ENCODE measurements at places on chromosomes 13 and 19.
A peak's percentile ranks its signal among the peaks of the same experiment; 100 is the strongest.

DNA sequence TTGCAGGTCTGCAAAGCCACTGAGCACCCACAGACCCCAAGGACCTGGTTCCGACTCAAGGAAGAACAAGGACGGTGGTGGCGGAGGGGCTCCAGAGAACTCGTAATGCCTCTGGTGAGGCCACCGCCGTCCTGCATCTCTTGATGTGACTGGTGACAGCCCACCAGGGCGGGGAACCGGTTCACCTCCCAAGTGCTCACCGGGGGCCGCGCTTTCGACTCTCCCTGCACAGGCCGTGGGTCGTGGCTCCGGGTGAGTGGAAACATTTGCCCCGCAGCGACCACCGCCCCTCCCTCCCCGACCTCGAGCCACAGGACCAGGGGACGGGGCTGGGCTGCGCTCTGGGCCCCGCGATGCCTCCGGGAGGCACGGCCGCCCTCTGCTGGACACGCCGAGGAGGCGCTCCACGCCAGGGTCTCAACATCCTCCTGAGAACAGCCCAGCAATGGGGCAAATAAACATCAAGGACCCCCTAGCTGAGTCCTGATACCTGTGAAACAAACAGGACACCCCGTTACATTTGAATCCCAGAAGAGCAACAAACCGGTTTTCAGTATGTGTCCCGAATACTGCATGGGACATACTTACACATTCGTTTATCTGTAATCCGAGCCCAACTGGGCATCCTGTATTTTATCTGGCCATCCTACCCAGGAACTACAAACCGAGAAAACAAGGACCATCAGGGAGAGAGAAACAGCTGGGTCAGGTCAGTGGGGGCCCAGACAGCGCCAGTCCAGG lies 3.9 kb upstream of the PLPP2 start:
- DNase-seq = no peak

DNA sequence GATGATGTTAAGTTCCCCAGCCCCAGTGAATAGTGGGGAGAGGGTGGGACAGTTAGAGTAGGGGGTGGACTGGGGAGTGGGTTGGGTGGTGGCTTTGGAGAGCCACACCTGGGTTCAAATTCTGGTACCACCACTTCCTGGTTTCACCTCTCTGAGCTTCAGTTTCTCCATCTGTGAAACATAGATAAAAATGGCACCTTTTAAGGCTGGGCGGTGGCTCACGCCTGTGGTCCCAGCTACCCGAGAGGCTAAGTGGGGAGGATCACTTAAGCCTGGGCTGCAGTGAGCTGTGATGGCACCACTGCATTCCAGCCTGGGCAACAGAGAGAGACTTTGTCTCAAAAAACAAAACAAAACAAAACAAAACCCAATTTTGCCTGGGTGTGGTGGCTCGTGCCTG lies 5.9 kb downstream of the VAV1 start:
- DNase-seq = no peak

GRCh38 chr13:105920370-105920769 lies 615.1 kb downstream of the EFNB2 start:
- no peak for DNase-seq

DNA sequence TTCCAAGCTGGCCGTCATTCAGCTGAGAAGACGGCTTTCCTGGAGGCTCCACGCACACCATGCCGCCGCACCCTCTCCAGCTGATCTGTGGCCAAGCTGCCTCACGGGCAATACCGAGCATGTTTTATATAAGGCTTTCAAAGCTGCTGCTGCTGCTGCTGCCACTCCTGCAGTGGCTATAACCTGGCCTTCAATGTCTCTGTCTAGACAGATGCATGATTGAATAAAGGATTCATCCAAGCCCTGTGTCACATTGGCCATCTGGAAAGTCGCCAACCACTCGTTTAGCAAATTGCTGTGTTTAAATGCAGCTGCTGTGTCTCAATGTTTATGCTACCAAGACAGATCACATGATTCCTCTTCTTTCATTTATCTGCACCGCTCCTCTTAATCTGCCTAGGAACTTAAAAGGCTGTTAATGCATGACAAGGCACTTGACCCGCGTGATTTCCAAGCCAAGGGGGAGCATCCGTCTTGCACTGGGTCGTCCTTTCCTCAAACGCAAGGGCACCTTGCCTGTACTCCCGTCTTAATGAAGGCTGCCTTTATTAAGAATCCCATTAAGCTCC lies 114.3 kb downstream of the TEX26 start:
- DNase-seq = peak; percentile 82

DNA sequence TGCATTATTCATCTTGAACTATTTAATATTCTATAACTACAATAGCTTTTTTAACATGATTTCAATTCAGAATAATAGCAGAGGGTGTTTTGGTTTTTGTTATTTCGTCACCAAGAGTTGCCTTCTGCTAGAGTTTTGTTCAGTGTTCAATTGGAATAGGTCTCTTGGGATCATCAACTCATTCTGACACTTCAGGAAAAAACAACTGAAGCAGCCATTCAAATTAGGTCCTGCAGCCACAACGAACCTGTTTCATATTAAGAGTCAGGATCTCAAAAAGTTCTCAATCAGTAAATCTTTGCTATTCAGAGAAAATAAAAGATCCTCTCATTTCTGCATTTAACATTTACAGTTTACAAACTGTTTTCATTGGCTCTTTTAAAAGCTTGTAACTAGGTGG lies 2.4 kb upstream of the CHAMP1 start:
- DNase-seq = no peak

DNA sequence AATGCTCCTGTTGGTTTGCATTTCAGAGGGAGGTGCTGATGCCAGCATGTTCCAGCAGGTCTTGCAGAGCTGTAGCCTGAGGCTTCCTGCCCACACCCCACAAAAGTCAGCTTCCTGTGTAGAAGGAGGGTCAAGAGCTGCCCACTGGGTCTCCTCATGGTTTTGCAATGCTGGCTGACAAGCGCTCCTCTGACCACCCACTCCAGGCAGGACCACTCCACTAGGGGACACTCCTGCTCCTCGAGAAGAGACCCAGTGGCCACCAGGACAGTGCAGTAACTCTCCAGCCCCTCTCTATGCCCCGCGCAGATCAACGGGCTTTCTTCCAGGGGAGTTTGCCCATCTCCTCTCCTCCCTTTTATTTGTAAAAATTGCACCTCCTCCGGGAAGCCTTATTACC lies 72.9 kb upstream of the UQCRFS1 start:
- DNase-seq = peak; percentile 58

DNA sequence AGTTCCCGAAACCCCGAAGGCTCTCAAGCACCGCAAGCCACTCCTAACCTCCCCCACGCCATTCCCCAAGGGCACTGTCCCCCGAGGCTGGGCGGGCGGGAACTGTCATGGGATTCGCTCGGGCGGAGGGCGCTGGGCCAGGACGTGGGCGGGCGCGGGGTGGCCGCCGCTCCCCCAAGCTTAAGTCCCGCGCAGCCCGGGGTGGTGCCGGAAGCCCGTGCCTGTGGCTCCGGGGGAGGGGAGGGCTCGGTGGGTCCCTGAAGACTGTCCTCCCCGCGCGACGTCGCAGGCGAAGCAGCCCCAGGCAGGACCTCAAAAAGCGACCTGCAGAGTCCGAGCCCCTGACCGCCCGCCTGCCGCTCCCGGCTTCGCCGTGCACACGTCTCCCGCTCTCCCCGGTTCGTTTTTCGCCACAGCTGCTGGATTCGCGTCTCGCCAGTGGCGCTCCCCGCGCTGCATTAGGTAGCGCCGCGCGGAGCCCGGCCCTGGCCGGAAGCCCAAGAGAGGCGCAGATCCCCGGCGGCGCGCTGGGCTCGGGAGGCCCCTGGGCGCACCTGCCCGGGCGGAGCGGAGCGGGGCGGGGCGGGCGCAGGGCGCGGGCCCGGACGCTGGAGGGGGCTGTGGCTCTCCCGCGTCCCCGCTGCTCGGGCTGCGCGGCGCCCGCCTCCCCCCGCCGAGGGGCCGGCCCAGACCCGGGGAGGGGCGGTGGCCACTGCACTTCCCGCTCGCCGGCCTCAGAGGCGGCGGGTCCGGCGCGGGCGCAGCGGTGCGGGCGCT lies at the start of gene FARP1:
TSS of gene FARP1 (plus strand) at position 715 of the 777 bp plus-strand sequence. CDS start 70,149 bp downstream, outside the sequence.
- DNase-seq = peak; percentile 22

GRCh38 chr13:78867655-78868054 lies 208.7 kb upstream of the OBI1 start:
- DNase-seq = no peak

DNA sequence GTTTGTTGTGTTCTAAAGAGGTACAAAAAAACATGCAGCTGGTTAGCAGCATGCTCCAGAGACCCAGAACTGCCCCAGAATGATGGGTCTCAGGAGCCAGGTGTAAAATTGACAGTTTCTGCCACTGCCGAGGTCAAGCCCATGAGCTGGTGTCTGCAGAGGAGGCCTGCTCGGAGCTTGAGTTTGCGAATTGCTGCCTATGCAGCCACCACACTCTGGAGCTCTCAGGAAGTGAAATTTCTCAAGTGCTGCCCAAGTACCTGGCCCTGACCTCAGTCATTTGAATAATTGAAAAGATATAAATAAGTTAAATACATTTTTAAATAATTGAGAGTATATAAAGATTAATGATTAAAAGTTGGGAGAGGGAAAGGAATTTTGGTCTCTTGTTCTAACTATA lies 66.4 kb downstream of the ZAR1L start:
- no peak for DNase-seq

- DNase-seq = no peak
Measured at GRCh38 chr13:114212158-114212495, 22.6 kb upstream of the CDC16 start.

DNA sequence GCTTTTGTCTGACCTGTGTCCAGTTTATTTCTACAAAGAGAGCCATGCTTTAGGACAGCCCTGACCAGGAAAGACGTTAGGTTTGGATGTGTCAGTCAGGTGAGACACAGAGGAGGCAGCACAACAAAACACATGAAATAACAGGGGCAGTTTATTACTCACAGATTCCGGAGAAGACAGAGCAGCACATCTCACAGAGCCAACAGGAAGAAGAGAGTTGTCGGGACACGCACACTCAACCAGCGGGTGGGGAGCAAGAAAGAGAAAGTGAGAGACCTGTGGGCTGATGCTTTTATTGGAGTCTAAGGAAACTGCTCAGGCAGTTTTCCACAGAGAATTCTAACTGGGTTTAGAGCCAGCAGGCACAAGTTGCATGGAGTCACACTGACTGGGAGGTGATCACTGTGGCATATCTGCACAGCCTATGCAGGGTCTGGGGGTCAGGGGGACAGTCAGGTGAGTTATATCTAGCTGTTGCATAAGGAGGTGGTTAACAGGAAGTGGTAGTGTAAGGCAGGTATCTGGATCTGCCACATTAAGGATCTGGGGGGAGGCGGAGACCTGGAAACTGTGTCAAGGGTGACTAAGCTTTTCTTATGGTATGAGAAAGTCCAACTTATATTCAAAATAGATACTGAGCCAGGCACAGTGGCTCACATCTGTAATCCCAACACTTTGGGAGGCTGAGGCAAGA lies 24.1 kb upstream of the CEACAM20 start:
- DNase-seq = no peak
